ENCODE measurements at places on chromosomes 1 and 21.

- DNase-seq, result no peak
Observed at GRCh38 chr1:241622669-241623068, 17.5 kb downstream of the CHML start.

- DNase-seq, result no peak
Observed at GRCh38 chr1:17207966-17208418, 3.1 kb downstream of the PADI1 start.

DNA sequence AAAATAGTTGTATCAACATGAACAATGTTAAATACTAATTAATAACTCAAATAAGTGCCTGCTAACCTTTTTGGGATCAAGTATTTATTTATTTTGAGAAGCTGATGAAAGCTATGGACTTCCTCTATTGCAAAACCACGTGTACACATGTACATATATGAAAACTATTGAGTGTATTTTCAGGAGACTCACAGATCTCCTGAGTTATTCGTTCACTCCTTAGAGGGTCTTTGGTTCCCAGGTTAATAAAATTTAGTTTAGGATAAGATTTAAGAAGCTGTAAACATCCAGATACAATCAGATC lies 130.5 kb downstream of the DISC1 start:
- no peak for DNase-seq

GRCh38 chr1:233107130-233107660 lies 156.8 kb downstream of the NTPCR start:
- DNase-seq, result no peak

DNA sequence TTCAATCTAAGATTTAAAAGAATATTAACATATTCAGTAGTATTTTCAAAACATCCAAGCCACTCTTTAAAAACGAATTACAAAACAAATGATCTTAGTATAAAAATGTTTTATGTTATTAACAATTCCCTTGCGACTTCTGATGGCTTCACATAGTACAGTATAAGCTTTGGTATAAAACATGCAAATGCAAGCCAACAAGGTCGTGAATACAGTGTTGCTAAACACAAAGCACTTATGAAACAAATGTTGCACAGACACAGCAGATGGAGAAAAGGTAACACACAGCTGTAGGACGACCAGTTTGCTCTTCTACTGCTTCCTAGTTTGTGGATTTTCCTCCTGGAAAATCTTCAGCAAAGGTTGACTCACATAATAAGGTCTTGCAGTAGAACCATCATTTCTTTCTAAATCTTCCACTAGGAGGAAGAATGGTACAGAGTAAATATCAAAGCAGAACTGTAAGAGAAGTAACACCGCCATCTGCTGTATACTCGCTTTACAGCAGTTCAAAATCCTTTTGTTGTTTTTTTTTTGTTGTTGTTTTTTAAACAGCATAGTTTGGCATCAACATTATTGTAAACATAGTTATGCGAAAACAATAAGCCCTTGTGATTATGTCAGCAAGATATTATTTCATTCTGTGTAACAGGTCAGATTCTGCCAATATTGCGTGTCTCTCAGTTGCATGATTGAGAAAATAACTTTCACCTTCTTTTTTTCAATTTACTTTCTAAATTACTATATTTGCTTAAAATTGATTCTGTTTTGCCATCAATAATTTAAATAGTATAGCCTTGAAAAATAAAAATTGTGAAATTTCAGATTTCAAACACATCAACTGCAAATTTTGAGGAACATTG lies 69.5 kb downstream of the LHX8 start:
- peak; percentile 35 for DNase-seq

GRCh38 chr1:45205011-45205909 lies 1.1 kb downstream of the ZSWIM5 start:
- DNase-seq, result peak; percentile 80

- DNase-seq, result no peak
Observed at GRCh38 chr1:180482425-180483275, 19.7 kb downstream of the ACBD6 start.

GRCh38 chr1:84436876-84437655 lies 38.8 kb downstream of the DNASE2B start:
- no peak for DNase-seq

DNA sequence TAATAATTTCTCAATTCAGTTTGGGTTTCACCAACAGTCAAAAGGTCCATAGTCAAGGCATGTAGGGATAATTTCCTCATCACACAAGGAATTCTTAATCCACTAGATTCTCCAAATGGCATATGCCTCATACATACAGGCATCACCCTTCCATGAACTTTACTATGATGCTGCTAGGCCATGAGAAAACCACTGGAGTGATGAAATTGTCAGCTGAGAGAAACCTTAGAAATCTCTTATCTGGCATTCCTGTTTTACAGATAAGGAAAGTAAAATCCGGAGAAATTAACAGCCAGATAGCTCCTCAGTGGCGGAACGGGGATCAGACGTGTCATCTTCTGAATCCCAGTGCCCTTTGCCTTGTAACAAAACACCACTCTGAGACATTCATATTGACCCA lies 274.4 kb downstream of the NTNG1 start:
- DNase-seq, result no peak

DNA sequence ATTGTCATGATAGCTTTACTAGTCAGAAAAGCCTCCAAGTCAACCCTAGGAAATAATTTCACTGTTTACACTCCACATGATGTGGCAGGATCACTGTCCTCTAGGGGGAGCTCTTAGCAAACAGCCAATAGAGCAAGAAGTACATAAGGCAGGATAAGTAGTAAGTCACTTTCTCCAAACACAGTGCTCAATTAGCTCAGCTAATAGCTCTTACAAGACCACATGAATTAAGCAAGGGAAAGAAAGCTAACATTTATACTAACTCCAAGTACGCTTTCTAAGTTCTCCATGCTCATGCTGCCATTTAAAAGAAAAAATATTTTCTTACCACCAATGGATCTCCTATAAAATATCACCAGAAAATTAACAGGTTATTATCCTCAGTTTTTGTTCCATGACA lies 66.9 kb upstream of the LRIF1 start:
- peak; percentile 42 for DNase-seq

DNA sequence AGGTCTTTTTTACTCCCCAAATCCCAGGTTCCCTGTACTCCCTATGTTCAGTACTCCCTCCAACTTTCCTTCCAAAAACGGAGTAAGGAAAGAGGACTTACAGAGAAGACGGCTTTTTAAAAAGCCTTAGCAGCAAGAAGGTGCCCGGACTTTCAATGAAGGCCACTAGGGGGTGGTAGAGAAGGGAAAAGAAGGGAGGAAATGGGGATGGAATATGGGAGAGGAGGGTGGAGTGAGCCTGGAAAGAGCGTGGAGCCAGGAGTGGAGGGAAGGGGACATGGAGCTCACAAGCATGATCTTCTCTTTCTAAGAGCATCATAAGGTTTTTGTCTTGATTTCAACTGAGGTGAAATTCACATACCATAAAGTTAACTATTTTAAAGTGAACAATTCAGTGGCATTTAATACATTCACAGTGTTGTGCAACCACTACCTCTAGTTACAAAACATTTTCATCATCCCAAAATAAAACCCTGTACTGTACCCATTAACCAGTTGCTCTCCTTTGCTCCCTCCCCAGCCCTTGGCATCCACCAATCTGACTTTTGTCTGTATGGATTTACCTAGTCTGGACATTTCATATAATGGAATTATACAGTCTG lies 129.9 kb downstream of the ZNF281 start:
- peak; percentile 40 for DNase-seq

- no peak for DNase-seq
Observed at GRCh38 chr1:188027613-188028012, 1198.9 kb downstream of the PLA2G4A start.

Measured in NCI-H2029 treated with DMSO at 0.1 percent for 48 hours (cell line).